ENCODE measurements at places on chromosomes 16 and 17. TPM values are rescaled to one million over a fixed set of nuclear protein-coding genes. Genes with fewer than 3 reads are reported as not detected.
A peak's percentile ranks its signal among the peaks of the same experiment; 100 is the strongest.

DNA sequence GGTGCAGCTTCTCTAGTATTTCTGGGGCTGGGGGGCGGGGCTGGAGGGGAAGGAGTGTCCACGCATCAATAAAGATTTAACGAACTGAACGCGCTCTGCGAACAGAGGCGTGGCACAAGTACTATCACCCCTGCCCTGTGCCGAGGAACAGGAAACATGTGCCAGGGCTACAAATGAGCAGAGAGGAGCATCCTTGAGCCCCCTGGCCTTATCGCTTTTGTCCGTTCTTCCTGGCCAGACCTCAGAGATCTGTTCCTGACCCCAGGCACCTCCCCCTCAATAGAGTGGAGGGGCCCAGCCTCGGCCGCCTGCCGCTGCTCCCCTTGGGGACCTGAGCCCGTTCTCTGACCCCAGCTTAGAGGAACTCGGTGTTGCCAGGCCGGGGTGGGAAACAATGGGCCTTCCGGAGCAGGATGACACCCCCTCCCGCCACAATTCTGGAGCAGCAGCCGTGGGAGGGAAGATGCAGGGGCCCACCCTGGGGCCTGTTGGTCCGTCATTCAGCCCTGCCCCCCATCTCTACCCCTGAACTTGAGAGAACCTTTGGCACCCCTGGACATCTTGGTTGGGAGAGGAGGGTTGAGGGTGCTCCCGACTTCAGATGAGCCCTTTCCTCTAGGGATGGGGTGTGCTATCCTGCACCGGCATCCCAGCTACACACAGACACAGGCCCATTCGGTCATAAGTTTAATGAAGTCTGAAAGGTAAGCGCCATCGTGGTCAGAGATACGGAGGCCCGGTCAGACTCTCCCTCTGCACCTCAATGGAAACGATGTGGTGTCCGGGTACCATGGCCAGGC lies 1.1 kb downstream of the NAA38 start:
- DNase-seq, result peak; percentile 33

GRCh38 chr16:47448830-47449575 lies 11.9 kb downstream of the ITFG1 start:
- DNase-seq, result no peak

DNA sequence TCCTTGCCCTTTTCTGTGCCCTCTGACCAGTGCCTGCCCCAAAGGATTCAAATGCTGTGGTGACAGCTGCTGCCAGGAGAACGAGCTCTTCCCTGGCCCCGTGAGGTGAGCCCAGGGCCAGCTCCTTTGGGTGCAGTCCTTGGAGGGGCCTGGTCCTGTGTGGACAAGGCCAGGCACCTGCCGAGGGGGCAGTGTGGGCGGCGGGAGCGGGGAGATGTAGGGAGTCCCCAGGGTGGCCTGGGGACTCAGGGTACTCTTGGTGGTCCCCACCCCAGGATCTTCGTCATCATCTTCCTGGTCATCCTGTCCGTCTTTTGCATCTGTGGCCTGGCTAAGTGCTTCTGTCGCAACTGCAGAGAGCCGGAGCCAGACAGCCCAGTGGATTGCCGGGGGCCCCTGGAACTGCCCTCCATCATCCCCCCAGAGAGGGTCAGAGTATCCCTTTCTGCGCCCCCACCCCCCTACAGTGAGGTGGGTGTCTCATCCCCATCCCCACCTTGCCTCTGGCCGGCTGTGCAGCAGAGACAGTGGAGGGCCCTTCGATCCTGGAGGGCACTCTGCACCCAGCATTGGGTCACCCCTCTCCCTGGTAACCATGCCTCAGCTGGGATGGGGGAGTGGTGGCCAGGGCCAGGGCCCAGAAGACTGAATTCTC lies 4.4 kb downstream of the TMEM92 start:
- no peak for DNase-seq

The CALB2 gene
- not detected for total RNA-seq

The ACD gene
- total RNA-seq, result 50.6 TPM
